ENCODE measurements at places on chromosomes 1 and 21.

DNA sequence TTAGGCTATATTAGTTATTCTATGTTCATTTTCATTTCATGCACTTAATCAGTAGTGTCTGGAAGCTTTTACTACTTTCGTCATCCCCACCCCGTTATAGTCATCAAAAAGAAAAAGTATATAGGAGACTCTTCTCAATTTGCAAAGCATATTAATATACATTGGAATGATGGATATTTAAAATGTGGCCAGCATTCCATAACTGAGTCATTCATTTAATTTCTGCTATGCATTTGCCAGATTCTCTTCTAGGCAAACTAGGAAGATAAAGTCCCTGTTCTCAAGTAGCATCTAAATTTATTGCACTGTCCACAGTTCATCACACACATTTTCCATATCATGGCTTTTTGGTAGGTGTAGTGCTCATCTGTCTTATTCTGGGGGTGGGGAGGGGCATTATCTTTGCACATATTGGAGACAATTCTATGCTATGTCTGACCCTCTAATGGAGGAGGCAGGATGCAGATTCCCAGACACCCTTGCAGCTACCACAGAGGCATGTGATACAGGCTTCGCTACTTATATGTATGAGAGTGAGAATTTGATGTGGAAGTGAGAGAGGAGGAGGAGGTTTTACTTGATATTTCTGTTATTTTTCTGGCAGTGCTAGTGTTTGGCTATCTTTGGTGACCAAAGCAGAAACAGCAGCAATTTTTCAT is 125.8 kb downstream of the CTH start:
- no peak for DNase-seq

GRCh38 chr21:42032968-42033367 is 22.8 kb upstream of the ZBTB21 start:
- DNase-seq: no peak

- no peak for DNase-seq
These were observed 15.3 kb upstream of the RGS8 start for GRCh38 chr1:182699393-182700350.

DNA sequence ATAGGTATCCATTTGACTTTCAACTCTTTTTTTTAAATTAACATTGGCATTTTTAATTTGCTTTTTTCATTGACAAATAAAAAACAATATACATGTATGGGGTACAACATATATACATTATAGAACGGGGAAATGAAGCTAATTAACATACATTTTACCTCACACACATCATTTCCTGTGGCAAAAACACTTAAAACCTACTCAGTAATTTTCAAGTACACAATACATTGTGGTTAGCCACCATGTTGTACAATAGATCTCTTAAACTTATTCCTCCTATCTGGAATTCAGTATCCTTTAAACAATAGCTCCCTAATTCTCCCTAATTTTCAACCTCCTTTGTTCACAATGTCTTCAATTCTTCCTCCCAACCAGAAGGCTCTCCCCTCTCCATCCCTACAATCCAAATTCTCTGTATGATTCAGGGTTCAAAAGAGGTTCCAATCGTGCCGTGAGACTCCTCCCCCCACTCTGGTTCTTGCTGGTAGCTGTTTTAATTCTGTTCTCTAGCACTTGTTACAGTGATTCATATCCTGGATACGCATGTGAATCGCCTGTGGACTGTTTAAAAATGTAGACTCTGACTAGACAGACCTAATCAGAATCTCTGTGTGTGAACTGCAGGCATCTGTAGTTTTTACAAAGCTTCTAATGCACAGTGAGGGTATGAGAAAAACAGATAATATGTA is 87.6 kb upstream of the DUSP10 start:
- DNase-seq: peak; percentile 83

- DNase-seq: no peak
These were observed 19.0 kb downstream of the SDHC start for GRCh38 chr1:161333166-161333565.

DNA sequence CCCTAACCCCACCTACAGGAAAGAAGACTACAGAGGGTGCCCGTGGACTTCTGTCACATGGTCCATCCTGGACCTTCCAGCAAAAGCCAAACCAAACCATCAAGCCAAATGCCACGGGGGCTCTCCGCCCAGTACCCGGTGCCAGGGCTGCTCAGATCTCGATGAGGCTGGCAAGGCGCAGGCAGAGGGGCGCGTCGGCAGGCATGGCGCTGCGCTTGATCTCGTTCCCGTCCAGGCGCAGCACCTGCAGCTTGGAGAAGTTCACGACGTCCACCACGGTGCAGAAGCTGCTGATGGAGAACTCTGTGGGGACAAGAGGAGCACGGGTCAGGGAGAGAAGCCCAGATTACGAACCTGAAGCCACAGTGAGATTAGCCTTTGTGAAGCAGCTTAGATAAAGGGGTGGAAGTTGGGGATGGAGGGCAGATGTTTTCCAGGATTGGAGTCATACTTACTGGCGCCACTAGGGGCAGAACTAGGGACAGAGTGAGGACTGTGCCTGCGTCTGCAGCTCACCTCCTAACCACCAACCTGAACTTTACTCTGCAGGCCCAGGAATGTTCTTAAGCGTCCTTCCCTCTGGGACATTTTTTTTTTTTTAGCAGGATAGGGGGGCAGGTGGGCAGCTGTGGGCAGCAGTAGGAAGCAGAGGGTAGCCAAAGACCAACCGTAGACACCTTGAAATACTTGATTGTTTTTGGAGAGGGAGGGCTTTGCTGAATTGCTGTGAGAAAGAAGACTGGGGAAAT is 8.6 kb downstream of the FMOD start:
- DNase-seq: peak; percentile 62

DNA sequence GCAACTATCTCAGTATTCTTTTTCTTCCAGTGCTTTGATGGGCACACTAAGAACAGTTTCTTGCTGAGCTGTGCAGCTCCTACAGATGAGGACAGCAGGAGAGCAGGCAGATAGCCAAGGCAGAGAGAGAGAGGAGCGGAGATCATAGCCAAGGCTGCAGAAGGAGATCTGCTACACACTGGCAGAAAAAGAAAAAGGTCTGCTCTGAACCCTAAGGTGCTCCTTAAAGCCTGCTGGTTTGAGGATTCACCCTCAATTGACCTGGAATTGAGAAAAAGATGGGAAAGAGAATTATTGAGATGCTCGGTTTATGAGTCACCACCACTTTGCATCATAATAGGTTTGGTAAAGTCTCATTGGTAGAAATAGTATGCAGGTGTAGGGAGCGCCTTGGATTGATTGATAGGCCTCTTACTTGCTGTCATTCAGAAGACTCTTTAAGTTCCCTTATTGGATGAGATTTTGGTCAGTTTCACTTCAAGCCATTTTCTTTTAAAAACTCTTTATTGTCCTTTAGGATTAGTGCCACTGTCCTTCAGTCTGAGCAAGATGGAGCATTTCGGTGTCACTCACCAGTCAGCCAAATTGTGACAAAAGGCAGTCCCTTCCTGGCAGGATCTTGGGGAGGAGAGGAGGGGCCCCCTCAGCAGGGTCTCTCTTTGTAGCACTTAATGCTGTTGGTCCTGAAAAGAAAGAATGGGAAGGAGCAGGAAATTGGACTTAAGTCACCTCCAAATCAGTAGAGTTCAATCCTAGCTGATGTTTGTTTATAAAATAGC is 685.0 kb downstream of the ADGRL2 start:
- DNase-seq: no peak

DNA sequence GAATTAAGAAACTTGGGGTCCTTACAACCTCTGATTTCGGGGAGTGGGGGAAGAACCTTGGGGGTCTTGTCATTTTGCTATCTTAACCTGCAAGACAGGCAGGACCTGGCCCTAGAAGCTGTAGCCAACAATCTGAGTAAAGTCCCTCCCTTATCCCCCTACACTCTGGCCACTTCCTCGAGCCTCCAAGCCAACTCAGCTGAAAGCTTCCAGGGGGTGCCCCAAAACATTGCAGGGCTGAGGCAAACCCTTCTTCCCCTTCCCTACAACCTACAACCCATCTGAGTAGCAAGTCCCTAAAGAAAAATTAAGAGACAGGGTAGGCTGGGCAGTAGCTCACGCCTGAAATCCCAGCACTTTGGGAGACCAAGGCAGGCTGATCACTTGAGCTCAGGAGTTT is 5.0 kb downstream of the CERS2 start:
- no peak for DNase-seq

- DNase-seq: peak; percentile 69
These were observed 131.7 kb downstream of the HHIPL2 start for GRCh38 chr1:222416001-222416791.

DNA sequence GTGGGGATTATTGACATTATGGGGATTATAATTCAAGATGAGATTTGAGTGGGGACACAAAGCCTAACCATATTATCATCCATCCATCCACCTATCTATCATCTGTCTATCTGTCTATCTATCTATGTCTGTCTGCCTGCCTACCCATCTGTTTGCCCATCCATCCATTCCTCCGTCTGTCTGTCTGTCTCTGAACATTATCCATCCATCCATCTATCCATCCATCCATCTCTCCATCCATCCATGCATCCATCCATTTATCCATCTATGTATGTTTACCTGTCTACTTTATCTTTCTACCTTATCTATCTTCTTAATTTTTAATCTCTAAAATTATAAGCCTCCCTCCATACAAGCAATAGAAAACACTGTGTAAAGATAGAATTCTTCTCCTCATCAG is 47.4 kb downstream of the SH3BGR start:
- no peak for DNase-seq

- DNase-seq: no peak
These were observed 221.1 kb downstream of the KIF26B start for GRCh38 chr1:245375789-245376460.

DNA sequence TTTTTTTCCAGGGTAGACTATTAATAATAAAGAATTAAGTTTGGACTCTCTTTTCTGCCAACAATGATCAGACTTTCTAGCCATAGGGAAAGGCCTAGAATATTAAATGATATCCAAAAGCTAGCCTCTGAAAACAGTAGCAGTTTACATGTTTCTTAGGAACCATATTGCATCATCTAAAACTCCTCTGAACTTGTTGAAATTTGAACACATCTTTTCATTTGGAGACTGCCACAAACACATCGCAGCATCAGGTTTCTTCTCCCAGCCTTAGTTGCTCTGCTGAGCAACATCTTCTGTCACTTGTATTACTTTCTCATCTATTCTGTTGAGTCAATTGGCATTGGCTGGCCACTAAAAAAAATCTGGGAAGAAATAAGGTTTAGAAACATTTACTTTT is 63.2 kb upstream of the GNG4 start:
- DNase-seq: no peak

DNA sequence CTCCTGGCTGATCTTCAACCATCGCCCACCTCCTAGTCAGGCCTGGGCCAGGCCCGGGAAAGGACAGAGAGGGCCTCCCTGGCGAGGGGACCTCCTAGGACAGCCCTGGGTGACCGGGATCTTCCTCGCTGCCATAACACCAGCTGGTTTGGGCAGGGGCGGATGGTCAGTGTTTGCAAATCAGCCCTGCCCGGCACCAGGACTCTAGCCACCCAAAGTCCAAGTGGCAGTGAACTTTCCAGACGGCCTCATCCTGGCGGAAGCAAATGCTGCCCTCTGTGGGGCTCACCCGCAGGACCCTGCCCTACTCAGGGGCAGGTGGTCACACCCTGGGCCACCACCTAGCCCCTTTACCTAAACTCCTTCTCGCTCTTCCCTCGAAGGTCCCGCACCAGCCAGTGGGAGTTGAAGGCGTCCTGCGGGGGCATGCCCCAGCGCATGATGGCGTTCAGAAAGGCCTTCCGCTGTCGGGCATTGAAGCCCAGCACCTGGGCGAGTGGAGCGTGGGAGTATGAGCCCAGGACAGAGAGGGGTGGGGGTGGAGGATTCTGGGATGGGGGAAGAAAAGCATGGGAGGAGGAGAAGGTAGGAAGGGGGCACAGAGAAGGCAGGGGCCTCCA is 55.3 kb downstream of the CHD5 start:
- DNase-seq: no peak

- DNase-seq: peak; percentile 15
These were observed 22.7 kb downstream of the KRTAP10-1 start for GRCh38 chr21:44517175-44517899.

DNA sequence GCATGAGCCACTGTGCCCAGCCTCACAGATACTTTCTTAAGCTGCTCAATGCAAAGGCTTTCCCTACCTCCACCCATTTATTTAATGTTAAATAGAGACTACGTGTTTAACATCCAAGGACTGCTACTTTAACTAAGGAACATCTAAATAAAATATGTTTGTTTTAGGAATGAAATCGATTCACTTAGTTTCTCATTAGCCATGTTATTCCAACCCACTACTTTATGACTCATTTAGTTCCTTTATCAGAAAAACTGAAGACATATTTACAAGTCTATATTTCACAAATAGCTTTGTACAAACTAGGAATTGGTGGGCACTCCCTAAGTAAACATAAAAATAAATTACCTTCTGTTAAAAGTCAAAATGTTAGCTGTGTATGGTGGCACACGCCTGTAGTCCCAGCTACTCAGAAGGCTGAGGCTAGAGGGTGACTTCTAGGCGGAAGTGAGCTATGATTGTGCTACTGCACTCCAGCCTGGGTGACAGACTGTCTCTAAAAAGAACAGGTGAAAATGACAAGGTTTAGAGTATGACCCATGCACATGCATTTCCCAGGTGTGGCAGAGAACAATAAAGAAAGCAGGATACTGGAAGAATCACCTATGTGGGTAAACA is 39.9 kb upstream of the AK4 start:
- DNase-seq: no peak

- no peak for DNase-seq
These were observed 27.3 kb downstream of the STPG1 start for GRCh38 chr1:24386241-24386640.

DNA sequence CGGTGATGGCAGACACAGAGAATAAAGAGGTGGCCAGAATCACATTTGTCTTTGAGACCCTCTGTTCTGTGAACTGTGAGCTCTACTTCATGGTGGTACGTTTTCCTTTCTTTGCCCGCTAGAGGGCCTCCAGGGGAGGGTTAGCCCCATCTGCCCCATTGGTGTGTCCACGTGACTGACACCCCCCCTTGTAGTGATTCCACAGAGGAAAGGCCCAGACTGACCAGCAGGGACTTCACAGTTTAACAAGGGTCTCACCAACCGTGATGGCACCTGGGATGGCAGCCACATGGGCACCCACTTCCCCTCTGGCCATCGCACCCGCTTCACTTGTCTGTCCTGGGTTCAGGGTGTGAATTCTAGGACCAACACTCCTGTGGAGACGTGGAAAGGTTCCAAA is 22.3 kb upstream of the SARS1 start:
- DNase-seq: no peak

DNA sequence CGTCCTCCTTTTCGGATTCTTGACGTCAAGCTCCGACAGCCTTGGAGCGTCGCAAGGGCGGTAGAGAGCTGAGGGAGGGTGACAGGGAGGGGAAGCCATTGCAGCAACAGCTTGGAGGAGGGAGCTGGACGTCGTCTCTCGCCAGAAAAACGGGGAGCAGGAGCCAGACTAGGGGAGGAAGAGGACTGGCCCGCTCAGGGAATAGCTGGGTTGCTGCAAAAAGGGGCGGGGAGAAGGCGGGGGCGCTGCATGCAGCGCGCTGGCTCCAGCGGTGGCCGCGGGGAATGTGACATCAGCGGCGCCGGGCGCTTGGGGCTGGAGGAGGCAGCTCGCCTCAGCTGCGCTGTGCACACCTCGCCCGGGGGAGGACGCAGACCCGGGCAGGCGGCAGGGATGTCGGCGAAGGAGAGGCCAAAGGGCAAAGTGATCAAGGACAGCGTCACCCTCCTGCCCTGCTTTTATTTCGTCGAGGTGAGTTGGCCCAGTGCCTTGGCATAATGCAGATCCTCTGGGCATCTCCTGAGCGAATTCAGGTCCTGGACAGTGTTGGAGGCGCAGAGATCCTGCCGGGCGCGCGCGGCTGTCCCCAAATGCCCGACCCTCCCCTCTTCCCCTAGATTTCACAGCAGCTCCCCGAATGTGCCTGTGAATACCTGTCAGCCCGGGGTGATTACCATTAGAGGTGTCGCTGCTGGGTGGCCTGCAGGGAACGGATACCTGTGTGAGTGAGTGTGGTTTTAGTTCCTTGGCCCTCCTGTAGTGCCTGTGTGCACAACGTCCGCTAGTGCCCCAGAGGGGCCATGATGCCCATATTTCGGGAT is at the start of gene PLPPR4:
TSS of gene PLPPR4 (plus strand) at position 292 of the 821 bp plus-strand sequence. CDS start at position 394, 102 bp downstream.
- DNase-seq: peak; percentile 17
